Esophagus squamous epithelium (tissue), 5 donors: ENCODE measurements at places on chromosomes 7 and 10.

- DNase-seq: no peak
Observed at GRCh38 chr10:3452683-3453361, 280.2 kb upstream of the PITRM1 start.

DNA sequence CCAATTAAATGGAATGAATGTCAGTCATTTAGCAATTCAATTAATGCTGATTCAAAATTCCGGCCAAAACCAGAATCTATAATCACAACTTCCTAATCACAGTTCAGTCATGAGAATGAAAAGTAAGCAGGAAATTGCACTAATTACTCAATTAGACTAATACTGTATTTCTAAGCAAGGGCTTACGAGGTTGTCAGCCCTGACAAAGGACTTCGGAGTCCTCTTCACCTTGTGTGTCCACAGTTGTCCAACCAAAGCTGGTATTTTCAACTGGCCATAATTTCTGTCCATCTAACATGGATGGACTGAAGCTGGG is 17.4 kb downstream of the CPA1 start:
- DNase-seq: no peak

DNA sequence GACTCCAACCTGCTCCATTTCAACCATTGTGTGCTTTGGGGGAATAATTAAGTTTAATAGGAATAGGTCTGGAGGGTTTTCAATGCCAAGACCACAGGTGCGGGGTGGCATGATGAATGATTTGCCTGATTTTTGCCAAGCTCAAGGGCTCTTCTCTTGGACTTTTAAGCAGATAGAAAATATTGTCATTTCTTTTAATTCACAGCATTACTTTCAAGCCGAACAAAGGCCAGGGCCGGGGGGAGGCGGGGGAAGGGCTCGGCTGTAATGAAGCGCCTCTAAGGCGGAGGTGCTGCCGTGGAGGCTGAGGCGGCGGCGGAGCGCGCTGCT is 6.5 kb downstream of the PTF1A start:
- DNase-seq: no peak

- no peak for DNase-seq
Observed at GRCh38 chr7:100064162-100064561, 14.6 kb downstream of the ZSCAN21 start.

- DNase-seq: no peak
Observed at GRCh38 chr7:52838981-52839411, 196.4 kb upstream of the POM121L12 start.

DNA sequence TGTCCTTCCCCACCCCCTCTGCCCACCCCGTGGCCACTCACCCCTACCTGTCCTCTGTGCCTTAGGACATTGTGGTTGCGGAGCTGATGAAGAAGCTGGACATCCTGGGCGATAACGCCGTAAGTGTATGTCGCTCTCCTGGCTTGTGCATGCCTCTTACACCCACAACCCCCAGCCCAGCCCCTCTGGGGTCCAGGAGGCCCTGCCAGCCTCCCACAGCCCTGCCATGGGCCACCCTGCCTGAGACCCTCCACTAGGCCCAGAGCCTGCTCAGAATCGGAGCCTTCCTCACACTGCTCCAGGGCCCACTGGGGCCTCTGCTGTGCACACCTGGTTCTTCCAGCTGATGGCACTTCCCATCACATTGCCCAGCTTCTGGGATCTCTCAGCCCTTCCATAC is 36.8 kb upstream of the DPYSL4 start:
- no peak for DNase-seq

DNA sequence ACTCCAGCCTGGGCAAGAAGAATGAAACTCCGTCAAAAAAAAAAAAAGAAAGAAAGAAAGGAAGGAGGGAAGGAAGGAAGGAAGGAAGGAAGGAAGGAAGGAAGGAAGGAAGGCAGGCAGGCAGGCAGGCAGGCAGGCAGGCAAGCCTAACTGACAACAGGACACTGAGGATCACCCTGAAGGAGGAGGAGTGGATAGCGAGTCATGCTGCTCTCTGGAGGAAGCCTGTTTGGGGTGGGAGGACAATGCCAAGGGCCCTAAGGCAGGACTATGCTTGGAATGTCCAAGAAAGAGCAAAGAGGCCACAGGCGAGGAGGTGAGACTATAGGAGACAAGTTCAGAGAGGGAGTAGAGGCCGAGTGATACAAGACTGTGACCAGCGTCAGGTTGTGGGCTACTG is 107.0 kb upstream of the PARD3 start:
- DNase-seq: no peak

DNA sequence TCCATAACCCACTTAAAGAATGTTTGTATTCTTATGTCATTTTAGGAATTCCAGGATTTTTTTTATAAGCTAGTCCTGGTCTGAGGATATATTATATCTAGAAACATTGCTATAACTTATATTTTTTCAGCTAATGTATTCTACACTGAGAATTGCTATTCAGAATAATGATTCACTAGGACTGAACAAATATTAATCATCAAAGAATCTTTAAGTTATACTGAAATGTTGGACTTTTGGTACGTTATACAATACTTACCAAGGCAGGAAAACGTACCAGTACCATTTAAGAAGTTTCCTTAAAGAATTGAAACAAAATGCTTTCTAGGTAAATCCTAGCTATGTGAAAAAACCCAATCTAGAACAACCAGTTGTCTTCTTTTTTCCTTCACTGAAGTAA is 18.4 kb downstream of the PTTG1IP2 start:
- DNase-seq: no peak
